Spleen (tissue), 13 donors: ENCODE measurements at places on chromosomes 3 and 15.

DNA sequence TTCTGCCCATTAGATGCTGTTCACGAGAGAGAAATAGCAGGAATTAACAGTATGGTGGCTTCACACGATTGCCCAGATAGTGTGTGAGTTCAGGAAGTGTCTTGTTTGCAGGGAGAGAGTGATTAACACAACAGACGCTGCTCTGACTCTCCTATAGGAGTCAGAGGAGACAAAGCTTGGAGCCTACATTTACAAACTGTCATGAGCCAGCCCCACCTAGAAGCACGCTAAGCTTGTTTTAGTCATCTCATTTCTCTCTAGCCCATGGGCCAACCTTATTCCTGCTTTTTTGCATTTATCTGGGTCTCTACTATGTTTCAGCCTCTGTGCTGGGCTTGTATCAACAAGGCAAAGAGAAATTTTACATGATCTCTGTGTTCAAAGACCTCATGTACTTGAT is 128.3 kb upstream of the BFSP2 start:
- DNase-seq, result no peak

- DNase-seq, result no peak
Measured at GRCh38 chr15:90268415-90268814, 2.9 kb downstream of the NGRN start.

- DNase-seq, result no peak
Measured at GRCh38 chr15:40988156-40988555, 34.9 kb downstream of the CHAC1 start.

GRCh38 chr15:31195871-31196270 is 94.3 kb upstream of the TRPM1 start:
- DNase-seq, result no peak

GRCh38 chr3:115071601-115072000 is 75.5 kb downstream of the ZBTB20 start:
- no peak for DNase-seq

- DNase-seq, result no peak
Measured at GRCh38 chr3:111128884-111129283, 57.3 kb downstream of the NECTIN3 start.

GRCh38 chr15:96514607-96515285 is 184.2 kb downstream of the NR2F2 start:
- DNase-seq, result no peak

DNA sequence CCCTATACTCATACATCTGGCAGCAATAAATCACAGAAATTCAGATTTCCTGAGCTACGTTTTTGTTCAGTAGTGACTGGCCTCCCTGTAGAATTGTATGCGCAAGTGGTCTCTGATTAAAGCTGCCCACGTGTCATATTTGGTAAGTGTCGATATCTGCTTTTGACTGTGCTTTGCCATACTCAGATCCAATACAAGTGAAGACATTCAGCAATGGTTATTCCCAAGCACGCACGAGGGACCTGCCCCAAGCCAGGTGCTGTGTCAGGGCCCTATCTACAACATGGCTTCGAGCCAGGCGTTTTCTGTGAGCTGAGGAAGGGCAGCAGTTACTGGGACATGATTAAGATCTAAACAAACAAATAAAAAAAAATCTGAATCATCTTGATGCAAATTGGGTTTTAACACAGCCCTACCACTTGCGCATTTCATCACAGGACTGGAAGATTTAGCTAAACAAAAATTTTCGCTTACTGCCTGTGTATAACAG is 47.2 kb upstream of the ICE2 start:
- no peak for DNase-seq

DNA sequence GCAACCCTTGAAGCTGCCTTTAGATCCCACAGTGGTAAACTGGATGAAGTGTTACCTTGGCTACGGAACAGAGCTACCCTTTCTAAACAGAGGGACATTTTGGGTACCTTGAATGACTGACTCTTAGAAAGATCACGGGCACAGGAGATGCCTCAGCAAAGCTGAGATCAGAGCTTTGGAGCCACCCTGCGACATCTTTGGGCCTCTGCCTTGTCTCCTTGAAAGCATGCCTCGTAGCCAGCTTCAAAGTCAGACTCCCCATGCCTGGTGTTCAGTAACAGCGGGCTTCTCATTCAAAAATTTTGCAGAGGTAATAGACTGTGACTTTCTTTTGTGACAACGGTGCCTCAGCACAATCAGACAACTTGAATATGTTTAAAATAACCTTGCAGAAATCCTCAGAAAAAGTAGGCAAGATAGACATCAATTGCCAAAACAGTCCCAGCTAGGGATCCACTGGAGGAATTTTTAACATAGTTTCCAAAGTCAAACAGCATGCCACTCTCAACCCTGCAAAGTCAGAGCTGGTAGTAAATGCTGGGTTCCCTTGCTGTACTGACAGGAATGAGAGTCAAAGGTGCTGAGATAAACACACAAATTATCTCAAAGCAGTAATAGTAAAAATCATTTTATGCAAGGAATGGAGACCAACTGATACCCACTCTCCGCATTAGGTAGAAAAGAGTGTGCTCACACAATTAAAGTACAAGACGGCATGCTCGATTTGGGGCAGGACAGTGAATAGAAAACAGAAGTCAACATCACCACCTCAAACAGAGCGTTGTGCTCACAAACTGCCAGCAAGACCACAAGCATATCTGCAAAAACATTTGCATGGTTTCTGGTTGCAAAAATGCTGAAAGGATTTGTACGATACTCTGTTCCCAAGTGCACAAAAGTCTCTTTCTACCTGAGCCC is 82.1 kb downstream of the MYO1E start:
- no peak for DNase-seq

DNA sequence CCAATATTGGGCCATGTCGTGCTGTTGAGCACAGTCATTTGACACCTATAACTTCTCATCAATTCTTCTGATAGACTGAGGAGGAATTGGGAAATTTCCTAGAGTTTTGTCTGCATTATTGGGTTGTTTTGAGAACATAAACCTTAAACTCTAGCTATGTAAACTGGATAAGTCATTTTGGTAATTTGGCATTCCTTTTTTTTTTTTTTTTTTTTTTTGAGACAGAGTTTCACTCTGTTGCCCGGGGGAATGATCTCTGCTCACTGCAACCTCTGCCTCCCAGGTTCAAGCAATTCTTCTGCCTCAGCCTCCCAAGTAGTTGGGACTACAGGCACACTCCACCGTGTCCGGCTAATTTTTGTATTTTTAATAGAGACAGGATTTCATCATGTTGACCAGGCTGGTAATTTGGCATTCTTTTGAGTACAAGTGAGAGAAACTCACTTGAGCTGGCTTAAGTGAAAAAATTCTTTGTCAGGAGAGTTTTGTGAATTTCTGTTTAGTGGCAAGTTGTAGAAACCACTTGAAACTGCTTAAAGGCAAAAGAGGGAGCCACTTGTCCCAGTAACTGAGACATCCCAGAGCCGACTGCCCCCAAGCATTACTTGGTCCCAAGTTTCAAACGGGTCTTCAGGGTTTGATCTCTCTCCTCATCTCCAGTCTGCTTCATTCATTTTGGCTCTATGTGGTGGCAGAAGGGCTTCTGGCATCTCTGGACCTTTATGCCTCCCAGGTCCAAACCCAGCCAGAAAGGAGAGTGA is 34.9 kb downstream of the FLNB start:
- no peak for DNase-seq
